ENCODE measurements at places on chromosomes 3 and 15.

DNA sequence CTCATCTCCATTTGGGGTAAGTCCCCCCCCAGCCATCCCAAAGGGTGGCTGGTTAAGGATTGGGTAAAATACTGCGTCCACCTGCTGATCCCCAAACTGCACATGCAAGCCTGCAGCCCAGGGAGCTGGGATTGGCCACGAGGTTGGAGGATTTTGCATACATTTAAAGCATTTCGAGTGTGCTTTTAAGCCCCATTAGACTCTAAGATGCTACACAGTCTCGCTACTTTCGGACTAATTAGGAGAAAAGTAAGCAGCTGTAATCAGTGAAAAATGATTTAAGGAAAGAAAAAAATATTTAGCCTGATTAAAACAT is 23.9 kb downstream of the SLC6A6 start:
- no peak for DNase-seq

DNA sequence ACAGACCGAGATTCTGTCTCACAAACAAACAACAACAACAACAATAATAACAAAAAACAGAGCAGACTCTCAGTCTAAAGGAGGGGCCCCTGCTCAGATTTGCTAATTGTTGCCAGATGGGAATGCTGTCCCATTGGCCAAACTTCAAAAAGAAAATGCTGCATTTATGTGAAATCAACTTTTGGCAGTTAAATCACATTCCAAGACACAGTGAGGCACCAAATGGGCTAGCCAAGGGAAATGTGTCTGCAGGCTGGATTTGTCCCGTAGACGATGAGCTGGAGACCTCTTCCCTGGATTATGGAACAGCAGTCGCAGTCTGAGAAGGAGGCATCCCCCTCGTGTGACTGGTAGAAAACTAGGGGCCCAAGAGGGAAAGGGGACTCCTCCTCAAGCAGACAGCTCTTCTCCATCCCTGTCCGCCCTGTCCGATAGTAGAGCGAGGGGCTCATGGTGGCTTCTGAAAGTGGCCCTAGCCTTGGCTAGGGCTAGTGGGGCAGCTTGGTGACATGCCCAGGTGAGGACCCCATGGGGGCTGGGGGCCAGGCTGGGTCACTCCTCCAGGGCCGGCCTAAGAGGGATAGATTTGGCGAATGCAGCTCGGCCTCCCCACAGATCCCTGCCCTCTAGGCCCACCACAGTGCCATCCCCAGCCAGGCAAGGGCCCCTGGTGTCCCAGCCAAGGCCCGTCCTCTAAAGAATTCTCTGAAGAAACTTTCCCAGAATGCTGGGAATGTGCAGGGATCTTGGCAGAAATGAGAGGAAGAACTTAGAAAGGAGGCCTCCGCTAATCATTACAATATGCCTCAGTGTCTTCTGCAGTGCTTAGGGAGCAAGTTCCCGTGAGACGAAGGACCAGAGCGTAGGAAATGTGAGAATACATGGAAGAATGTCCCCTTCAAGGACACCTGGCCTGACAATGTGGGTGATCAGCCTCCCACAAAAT is 2.0 kb downstream of the SLC22A14 start:
- no peak for DNase-seq

- no peak for DNase-seq
Measured at GRCh38 chr15:83310521-83311456, 26.3 kb upstream of the BNC1 start.

DNA sequence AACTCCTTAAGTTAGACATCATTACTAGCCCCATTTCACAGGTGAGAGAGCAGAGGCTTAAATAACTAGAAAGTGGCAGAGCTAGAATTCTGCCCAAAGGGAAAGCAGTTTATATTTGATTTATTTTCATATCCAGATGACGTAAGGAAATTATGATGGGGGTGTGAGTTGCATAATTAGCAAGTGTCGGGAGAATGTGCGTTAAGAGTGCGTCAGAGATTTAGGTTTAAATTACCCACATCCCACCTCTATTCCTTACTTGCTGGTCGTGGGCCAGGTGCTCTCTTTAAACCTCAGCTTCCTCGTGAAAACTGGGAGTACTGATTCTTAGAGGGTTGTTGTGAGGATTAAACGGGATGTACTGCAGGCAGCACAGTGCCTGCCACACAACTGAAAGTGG is 32.3 kb downstream of the FSTL1 start:
- no peak for DNase-seq

DNA sequence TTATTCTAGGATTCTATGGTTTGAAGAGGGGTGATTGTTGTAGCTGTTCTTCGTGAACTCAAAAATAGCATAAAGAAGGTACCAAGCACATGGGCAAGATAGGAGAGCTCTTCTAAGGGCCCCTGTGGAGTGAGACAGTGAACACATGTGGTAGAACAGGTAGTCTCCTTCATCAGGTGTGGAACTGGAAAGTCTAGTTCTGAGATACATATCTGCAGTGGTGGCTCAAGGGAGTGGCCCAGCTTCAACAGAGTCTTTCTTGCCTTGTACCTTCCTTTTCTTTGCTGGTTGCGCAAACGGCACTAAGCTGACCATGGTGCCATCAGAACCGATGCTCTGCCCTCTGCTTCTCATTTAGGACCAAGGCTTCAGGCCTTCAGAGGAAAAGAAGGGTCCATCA is 65.2 kb downstream of the CERS3 start:
- DNase-seq = no peak

DNA sequence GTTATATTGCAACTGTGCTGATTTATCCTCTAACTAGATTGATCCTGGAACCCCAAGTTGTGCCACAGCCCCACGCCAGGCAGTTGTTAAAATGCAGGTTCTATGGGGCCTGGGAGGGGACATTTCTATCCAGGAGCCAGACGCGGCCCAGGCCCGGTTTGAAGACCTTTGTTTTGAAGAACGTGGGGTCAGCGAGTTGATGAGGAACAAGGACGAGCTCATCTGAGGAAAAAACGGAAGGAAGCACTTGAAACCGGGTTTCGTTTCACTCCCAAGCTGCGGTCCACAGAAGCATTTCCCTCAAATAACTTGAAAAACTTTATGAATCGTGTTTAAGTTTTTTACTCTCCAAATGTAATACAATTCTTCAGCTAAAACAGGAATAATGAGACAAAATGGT is 76.4 kb downstream of the CHSY1 start:
- no peak for DNase-seq
